ENCODE measurements at places on chromosomes 7 and 10.

- no peak for DNase-seq
Observed at GRCh38 chr7:77456696-77457095, 40.5 kb upstream of the GSAP start.

DNA sequence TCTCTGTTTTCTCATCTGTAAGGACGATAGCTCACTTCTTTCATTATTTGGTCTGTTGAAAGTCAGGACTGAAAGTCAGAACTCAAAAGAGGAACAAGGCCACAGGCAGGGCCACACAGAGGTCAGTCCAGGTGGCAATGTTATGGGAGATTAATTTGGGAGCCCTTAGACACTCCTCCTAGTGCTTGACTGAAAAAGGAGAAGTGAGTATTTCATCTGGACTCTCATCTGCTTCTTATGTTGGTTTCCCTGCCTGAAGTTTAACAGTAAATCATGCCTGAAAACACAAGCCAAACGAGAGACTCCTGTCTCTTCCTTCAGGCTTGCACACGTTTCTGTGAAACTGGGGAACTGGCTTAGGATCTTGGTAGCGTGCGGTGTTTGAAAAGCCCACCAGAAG is 248.5 kb downstream of the BUB3 start:
- DNase-seq: no peak

- DNase-seq: no peak
Observed at GRCh38 chr10:109029870-109030269, 893.4 kb downstream of the XPNPEP1 start.

GRCh38 chr7:3787717-3788264 is 486.7 kb downstream of the SDK1 start:
- DNase-seq: no peak

DNA sequence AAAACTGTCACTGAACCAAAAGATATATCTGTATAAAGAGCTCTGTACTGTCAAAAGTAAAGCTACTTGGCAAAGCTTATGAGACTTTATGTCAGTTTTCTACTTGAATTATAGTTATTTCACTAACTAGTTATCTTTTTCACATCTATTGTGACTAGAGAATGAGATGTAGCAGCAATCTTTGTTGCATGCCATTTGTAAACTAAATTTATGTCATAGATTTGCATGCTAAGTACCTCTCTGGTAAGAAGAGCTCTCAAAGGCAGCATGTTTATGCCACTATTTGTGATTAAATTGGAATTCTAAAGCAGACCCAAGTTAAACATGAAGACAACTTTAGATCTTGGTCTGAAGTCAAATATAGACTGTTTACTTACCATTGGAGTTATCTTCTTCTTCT is 300.6 kb downstream of the CNTNAP2 start:
- DNase-seq: no peak

DNA sequence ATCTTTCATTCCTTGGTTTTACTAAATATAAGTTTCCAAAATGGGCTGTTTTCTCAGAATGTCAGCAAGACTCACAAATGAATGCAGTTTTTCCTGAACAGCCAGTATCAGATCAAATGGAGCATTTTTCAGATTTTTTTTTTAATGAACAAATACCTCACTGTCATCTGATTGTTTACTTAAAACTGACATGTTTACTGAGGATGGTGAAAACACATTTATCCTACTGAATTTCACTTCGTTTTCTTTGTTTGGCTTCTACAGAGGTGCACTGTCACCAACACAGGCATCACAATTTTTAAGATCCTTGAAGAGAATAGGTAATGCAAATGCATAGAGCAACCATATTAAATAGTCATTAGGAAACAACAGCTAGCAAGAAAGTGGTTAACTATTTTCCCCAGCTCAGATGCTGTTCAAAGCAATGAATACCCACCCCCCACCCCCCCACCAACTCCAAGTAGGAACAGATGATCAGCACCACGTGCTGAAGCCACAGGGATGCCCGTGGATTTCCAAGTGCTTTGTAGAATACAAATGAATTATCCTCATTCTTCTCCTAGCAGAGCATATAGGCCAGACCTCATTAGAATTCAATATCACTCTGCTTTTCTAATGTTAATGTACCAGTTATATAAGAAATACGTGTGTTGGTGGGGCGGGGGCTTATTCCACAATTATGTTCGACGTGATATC is 205.9 kb downstream of the SKAP2 start:
- DNase-seq: no peak

DNA sequence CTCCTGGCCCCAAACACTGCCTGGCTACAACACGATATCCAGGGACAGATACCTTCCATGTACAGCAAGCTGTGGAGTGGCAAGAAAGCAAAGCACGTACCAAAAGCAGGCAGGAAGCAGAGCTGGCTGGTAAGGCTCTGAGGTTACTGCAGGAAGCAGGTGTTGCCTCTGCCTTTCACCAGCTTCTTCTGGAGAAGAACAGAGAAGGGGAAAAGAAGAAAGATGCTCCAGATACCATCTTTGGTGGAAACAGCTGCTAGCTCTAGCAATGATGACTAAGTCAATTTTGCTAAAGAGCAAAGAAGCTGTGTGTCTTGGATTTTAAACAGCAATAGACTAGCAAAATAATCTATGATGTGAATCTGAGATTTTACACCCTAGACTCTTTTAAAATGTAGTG is 34.9 kb upstream of the PRSS1 start:
- DNase-seq: no peak

DNA sequence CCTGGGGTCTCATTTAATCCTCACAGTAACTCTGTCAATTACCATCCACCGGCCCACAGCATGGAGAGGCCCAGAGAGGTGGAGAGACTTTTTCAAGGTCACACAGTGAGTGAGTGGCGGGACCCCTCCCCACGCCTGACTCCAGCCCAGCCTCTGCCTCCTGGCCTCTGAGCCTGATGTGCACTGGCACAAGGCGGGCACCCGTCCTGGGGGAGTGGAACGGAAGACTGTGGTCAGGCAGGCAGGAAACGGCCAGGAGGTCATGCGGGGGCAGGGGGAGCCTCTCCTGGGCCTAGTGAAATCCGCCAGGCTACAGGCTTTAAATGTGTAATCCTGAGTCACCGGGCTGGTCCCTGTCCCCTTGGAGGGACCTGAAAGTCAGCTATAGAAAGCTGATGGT is 32.2 kb downstream of the ZCCHC24 start:
- DNase-seq: no peak

DNA sequence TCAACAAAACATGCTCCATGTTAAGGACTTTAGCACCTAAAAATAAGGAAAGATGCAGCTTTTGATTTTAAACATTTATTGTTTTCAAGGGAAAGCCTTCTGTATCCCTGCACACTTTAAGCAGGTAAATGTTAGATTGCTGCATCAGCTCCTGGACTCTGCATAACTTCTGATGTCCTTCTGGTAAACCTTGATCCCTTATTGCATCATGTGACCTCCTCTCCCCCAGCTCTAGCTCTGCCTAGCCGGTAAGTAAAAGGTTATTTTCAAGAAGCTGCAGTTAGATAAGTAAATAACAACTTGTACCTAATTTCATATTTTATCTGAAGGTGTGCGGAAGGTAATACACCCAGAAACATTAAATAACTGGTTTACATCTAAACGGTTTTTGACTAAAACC is 37.5 kb downstream of the PDK4 start:
- DNase-seq: no peak

DNA sequence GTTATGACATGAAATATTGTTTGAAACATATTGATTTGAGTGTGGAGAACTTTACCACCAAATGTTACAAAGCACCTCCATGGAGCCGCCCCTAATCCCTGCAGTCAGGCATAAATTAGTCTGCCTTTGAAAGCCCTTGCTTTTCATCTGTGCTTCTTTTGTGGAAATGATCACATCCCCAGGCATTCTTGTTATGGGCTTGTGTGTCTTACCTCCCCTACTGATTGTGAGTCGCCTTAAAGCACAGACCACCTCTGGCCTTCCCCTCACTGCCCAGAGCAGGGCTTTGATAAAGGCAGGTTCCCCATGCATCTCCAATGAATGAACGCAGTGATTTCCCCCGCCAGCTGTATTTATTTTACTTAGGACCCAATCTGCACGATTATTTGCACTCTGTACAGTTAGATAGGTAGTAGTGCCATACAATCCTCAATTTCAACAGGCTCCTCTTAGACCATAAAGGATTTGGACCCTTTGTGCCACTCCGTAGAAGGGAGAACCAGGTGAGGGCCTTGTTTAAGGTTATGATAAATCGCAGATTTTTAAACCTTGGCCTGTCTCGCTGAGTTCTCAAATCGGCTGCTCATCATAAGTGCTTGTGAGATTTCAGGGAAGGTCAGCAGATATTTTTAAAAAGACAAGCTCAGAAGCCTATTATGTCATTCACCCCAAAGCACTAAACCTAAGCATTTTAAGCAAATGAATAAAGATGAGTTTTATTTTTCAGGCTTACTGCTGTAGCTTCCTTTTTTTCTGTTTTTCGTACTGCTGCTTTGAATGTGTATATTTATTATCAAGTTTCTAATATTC is 107.8 kb downstream of the CUBN start:
- DNase-seq: no peak

GRCh38 chr10:95221124-95221523 is 27.1 kb downstream of the ACSM6 start:
- no peak for DNase-seq

DNA sequence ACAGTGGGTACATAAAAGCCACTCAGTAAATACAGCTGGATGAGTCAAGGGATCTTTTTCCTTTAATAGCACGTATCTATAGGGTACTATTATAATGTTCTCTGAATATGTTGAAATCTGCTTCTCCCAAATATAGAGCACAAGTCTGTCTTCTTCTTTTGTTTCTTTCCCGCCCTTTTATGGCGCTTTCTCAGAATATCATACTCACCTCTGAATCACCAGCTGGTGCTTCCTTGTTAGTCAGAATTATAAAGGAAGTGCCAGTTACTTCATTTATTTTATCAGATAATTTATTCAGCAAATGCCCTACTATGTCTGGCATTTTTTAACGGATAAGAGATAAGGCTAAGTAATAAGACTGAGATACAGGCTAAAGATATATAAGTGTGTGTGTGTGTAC is 772.9 kb downstream of the SORCS3 start:
- no peak for DNase-seq
